Stomach (tissue), 19 donors: ENCODE measurements at places on chromosomes 4 and X. TPM values are rescaled to one million over a fixed set of nuclear protein-coding genes. Genes with fewer than 3 reads are reported as not detected.

The PRKG2 gene
- 0.58 TPM for total RNA-seq

The NAAA gene
- total RNA-seq = 20.2 TPM

The GLOD5 gene
- total RNA-seq = not detected

DNA sequence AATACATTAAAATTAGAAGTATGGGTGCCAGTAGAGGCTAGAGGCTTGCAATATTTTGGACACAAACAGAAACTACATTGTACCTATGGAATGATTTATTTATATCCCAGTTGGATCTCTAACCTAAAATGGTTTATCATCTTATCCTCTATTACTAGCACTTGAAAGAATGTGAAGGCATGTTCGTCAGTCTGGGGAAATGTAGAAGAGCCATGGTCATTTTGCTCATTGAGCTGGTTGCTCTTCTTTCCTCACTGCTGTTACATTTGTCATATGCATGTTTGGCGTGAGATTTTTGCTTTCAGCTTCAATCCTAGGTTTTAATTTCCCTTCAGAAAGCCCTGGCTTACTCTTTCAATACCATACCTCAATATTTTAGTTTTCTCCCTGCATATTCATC, 82.4 kb upstream of the MYOZ2 start:
- DNase-seq = no peak

GRCh38 chr4:41363384-41363981, 106.8 kb downstream of the UCHL1 start:
- DNase-seq = peak; percentile 36

- DNase-seq = no peak
These were observed 275.9 kb downstream of the ARHGAP10 start for GRCh38 chr4:148007792-148008191.
